ENCODE measurements at places on chromosomes 6 and 20.

GRCh38 chr20:6240059-6240458 is 117.2 kb upstream of the FERMT1 start:
- DNase-seq, result no peak

- no peak for DNase-seq
These were observed 55.3 kb downstream of the PFDN4 start for GRCh38 chr20:54263116-54263690.

DNA sequence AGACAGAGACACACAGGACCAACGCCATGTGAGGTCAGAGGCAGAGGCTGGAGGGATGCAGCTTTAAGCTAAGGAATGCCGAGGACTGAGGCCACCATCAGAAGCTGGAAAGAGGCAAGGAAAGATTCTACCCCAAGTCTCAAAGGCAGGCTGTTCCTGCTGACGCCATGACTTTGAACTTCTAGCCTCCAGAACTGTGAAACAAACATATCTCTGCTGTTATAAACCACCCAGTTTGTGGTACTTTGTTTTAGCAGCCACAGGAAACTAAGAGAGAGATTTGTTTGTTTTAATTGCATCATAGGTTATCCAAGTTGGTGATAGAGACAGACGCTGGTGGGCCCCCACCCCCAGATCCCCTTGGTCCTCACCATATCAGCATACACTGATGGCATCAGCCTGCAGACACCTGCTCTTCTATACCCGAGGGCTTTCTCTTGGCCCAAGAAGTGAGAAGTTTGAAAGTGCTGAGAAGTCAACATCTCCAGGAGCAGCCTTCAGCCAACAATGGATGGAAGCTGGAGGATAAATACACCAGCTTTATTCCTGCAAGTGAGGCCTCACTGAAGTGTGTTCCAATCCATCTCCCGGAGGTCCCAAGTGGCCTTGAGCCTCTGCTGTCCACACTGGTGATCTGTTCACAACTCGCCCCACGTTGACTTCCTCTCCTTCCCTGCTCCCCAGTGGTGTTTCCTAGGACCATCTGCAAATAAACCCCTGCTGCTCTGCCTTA is 154.7 kb downstream of the BTBD3 start:
- no peak for DNase-seq

- no peak for DNase-seq
These were observed 61.4 kb downstream of the TXLNB start for GRCh38 chr6:139230391-139230840.

GRCh38 chr6:6721606-6722005 is 133.1 kb downstream of the LY86 start:
- DNase-seq, result no peak

- DNase-seq, result no peak
These were observed 151.3 kb downstream of the RALGAPA2 start for GRCh38 chr20:20561172-20561571.

Data from GM12892 (cell line).